ENCODE measurements at places on chromosomes 13 and 19. TPM values are rescaled to one million over a fixed set of nuclear protein-coding genes. Genes with fewer than 3 reads are reported as not detected.

ZNF442 gene
- total RNA-seq, result 0.08 TPM

KMT2B gene
- 10.9 TPM for total RNA-seq

LYPD3 gene
- not detected for total RNA-seq

MAST1 gene
- total RNA-seq, result 3.2 TPM

CRX gene
- not detected for total RNA-seq

APLP1 gene
- total RNA-seq, result 6.6 TPM

CCDC70 gene
- total RNA-seq, result not detected

APOE gene
- total RNA-seq, result 1.4 TPM

IRGC gene
- not detected for total RNA-seq

SLC15A1 gene
- total RNA-seq, result not detected

SHISA7 gene
- not detected for total RNA-seq

PNMA8A gene
- total RNA-seq, result not detected

Data from HT1080 (cell line).